NCI-H226 (cell line): ENCODE measurements at places on chromosomes 5 and 9.

DNA sequence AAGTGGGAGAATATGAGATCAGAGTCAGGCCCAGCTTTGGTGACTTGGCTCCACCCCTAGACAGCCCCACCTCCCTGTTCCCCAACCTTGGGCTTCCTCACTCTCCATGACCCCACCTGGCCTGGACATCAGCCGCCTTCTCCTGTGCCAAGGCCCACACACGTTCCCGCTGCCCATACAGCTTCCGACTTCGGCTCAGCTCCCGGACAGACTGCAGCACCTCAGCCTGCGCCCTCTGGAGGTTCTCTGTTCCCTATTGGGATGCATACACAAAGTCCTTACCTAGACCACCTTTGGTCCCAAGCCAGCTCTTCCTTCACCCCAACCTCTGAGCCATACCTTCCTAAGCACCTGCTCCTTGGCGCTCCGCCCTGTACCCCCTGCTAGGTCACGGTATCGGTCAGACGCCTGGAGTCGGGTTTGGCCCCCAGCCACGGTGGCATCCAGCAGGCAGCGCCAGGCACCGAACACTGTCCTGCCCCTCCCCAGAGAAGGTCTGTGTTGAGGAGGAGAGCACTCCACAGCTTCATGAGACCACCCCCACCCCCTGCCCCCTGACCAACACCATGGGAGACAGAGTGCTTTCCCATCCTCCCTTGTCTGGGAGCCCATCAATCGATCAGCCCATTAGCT lies 2.0 kb downstream of the FCHSD1 start:
- DNase-seq, result no peak

DNA sequence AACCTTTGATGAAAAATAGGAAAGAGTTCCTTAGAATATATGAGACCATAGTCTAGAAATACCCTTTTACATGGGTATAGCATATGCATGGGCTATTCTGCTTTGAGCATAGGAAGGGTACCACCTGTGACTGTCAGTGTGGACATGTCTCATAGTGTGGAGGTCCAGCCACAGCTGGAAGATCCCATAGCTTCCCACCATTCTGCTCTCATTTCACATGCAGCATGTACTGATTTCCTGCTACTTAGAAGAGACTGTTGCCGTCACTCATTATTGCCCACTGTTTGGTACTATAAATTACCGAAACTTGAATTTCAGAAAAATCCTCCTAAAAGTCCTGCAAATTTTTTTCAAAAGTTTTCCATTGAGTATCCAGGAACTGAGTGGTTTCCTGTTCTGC lies 477.8 kb upstream of the DAB2 start:
- no peak for DNase-seq

DNA sequence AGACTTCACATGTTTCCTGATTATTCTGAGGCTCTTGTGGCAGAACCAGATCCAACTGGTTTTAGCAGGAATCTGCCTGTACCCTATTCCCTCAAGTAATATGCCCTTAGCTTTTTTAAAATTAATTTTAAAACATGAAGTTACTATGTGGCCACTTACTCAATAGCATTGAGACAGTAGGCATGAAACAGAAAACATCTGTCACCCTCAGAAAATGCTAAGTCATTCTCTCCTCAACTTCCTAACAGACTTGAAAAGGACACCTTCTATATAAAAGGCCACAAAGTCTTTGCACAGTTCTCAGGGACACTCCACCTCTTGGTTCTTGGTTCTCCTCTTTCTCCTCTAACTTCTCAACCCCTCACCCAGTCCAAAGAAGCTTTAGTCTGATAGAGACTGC lies 277.8 kb downstream of the RAB3C start:
- no peak for DNase-seq

GRCh38 chr9:135402739-135403695 lies 76.6 kb upstream of the PPP1R26 start:
- no peak for DNase-seq

DNA sequence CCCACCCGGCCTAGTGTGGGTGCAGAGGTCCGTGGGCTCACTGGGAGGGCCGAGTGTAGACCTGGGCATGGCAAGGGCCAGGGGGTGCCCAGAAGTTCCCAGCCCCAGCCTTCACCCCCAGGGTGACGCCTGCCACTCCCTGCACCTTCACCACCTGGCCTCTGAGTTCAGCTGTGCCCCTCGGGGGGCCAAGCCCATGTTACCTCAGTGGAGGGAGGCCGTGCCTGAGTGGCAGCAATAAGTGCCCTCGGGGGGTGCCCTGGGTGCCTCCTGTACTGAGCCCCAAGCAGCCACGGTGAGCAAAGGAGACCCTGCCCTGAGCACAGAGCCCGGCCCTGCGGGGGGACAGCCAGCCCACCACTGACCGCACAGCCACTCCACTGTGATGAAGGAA lies 10.3 kb upstream of the FCN2 start:
- DNase-seq, result no peak

- DNase-seq, result no peak
Observed at GRCh38 chr5:117893211-117893610, 1095.1 kb downstream of the DTWD2 start.

DNA sequence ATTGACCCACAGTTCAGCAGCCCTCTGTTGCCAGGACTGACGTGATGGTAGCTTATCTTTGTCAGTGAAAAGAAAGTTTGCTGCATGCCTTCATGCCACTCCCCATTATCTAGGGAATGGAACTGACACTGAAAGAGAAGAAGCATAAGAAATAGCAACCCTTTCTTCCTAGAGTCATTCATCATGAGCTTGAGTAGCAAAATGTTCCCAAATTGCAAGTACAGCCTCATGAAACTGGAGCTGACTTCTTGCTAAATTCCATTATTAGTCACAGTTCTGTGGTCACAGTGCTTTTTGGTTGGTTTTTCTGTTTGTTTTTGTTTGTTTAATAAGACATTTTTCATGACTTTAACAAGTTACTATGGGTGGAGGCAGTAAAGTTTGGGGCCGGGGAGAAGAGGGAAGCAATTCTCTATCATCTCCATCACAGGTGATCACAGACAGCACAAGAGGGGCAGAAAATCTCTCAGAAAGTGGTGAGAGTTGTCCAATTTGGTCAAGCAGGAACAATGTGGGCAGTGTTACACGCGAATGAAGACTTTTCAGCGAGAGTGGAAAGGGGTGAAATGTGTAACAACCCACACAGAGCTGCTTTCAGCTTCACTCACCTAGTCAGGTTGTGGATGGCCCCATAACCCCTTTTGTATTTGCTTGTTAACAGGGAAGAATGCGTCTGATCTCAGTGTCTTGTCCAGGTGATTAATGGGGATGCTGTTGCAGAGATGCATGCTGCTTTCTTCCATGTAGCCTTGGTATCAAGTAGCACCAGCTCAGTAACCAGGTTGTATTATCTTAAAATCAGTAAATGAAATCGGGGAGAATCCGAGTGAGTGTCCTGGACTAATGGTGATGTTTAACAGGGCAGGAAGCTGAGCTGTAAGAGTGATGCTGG lies 440.4 kb downstream of the DMRT2 start:
- DNase-seq, result no peak

GRCh38 chr5:168676501-168676900 lies 97.3 kb upstream of the PANK3 start:
- no peak for DNase-seq

DNA sequence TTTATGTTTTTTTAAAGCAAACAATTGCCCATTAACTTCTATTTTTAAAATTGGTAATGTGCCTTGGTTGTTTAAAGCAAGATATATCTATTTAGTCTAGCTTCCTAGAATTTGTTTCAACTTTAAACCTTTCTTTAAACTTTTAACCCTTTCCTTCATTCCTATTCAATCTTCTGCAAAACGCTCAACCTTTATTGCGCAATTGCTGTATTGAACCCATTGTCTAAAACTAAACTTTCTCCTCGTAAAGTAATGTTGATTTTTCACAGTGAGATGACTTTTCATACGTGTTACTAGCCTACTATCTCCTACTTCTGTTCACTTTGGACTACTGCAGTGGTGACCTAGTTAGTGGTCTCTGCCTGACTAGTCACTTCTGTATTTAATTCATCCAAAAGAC lies 63.3 kb downstream of the SMC5 start:
- no peak for DNase-seq

DNA sequence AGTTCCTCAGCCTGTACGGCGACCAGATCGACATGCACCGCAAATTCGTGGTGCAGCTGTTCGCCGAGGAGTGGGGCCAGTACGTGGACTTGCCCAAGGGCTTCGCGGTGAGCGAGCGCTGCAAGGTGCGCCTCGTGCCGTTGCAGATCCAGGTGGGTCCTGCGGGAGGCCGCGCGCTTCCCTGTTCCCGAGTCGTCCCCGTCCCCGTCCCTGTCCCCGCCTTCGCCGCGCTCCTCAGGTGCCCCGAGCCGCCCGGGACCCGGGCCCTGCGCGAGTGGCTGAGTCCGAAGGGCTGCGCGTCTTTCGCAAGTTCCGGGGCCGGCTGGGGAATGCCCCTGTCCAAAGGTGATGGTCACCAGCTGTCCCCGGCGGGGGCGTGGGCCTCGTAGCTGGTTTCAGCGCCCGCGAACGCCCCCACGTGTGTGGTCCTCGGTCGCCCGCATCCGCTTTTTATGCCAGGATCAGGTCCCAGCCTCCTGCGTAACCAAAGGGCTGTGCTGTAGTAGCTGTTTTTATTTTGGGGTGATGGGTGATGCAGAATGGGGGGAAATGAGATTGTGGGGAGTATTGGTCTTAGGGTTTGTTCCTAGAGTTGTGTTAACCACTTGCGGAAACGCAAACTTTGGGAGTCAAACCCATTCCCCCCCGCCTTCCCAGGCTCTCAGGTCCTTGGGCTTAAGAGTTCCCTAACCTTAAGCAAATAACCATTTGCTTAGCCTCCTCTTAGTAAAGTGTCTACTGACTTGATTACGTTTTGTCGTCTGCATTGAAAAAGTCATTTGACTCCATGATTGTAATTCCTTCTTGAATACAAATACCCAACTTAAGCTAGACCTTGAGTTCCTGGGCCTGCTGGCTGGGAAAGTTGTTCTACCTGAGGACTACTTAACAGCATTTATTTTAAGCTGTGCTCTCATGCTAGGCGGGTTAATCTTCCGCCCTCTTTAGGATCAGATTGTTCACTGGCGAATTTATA lies 663 bp downstream of the ISOC1 start:
- DNase-seq, result no peak

- peak; percentile 78 for DNase-seq
Observed at GRCh38 chr5:134100283-134101091, 14.0 kb upstream of the TCF7 start.

- DNase-seq, result no peak
Observed at GRCh38 chr5:73061593-73061992, 58.8 kb upstream of the TMEM171 start.

DNA sequence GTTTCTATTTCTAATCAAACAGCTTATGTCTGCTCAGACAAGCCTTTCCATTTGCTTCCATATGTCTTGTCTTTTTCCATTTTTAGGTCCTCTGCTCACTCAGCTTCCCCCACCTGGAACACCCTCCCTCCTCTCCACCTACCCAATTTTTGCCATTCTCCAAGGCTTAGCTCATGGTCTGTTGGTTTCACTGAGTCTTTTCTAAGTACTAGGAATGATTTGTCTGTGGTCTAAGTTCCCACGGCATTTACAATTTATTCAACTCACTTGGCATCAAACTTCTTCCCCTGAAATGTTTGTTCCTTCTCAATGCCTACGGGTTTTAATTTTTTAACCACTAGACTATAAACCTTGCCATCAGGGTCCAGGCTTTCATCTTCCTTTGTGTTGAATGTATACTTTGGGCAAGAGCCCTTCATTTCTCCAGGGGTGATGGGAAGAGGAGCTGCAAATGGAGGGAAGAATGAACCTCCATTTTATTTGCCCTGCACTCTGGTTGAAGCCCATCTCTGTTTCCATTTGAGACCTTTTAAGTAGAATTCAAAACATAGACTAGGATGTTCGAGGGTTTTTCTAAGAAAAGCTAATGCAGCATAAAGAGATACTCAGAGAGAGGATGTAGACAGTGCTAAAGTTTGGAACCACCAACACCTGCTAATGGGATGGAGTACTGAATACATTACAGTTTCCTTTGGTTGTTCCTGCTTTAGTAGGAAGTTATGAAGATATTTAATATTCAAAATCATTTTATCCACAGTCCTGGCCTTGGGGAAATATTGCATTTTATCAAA lies 104.0 kb downstream of the PTTG1 start:
- no peak for DNase-seq

GRCh38 chr5:168598639-168599038 lies 19.5 kb upstream of the PANK3 start:
- no peak for DNase-seq

GRCh38 chr9:34591248-34591916 lies 1.9 kb upstream of the CNTFR start:
- DNase-seq, result peak; percentile 29

GRCh38 chr5:77328930-77329647 lies 118.6 kb downstream of the PDE8B start:
- no peak for DNase-seq
